CD14-positive monocyte (primary cell): ENCODE measurements at places on chromosomes 1 and 21.
A peak's percentile ranks its signal among the peaks of the same experiment; 100 is the strongest.

DNA sequence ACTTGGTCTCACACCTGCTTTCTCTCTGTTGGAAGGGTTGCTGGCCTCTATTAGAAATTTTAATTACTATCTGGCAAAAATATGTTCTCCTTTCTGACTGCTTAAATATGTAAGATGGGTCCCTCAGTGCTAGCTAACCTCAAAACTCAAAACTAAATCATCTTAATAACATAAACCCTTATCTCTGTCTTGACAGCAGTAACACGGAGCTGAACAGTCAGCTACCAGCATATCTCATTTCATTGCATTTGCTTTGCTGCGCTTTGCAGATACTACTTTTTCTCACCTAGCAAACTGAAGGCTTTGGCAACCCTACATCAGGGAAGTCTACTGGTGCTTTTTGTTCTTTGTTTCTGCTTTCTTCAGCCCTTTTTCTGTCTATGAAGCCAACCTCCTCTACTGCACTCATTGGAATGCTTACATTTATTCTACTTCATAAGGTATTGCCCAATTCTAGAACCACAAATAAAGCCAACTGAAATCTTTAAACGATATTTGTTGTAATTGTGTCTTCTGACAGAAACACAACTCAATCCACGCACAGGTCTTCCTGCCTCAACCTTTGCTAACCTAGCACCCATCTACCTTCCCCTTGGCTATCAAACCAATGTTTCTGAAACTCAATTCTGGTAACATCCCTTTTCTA lies 95.6 kb downstream of the RERE start:
- no peak for DNase-seq

DNA sequence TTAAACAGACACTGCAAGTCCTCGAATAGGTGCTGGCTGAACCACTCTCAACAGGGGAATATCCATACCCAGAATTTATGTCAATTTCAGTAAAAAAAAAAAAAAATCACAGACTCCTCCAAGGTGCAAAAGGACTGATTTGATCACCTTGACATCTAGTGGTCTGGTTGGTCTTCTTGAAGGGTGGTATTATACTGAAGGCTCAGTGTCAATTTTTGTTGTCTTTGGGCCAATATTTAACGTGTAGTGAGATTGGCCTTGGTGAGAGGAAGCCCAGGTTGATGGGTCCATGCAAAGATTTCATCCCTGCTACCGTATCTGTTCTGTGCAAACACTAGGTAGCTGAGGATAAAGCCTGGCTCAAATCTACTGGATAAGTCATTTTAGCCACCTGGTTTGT lies 4.0 kb upstream of the GBP5 start:
- no peak for DNase-seq

- DNase-seq: no peak
Observed at GRCh38 chr1:41626616-41627375, 142.3 kb upstream of the EDN2 start.

GRCh38 chr1:54998677-54999076 lies at the start of gene BSND:
TSS of gene BSND (plus strand) at chr1:54998933. CDS start at chr1:54999187, 254 bp downstream.
- no peak for DNase-seq

- DNase-seq: no peak
Observed at GRCh38 chr1:46473991-46474390, 15.6 kb upstream of the DMBX1 start.

- DNase-seq: peak; percentile 57
Observed at GRCh38 chr1:155648207-155649147, 38.5 kb downstream of the MSTO1 start.

DNA sequence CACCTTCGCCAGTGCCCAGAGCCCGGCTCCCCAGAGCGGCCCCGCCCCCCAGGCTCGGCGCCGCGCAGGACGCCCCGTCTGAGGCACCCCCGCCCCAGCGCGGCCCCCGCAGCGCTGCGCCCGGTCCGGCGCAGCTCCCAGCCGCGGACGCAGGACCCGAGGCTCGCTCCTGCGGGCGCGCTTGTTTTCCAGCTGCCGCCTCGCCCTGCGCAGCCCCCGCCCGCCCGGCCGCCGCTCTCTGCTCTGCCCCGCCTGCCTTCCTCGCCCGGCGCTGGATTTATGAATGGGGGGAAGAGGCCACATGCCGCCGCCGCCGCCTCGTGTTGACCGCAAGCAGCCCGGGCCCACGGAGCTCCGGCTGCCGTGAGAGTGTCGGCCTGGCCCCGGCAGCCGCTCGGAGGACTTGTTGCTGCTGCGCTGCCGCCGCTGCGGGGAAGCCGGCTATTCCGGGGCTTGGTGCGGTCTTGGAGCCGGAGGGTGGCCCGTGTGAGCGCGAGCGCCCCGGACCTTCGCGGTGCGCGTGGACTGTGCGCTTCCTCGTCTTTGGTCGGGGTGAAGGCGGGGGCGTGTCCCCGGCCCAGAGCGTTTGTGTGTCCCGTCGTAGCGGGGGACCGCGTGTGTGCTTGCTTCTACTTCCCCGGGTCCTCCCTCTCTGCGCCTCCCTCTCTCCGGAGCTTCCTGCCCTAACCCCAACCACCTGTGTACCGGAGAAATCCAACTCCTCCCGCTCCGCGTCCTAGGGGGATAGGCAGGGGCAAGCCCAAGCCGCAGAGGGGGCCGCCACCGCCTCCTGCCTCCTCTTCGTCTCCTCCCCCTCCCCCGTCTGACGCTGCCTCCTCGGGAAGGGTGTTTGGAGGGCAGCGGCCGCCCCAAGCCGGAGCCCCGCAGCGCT lies 736 bp downstream of the KCNC4 start:
- peak; percentile 65 for DNase-seq

- no peak for DNase-seq
Observed at GRCh38 chr1:84373436-84374141, 24.7 kb upstream of the DNASE2B start.

- DNase-seq: no peak
Observed at GRCh38 chr1:220966881-220967611, 87.8 kb downstream of the HLX start.

- DNase-seq: no peak
Observed at GRCh38 chr1:227880342-227880924, 65.0 kb downstream of the PRSS38 start.

- DNase-seq: no peak
Observed at GRCh38 chr1:19229828-19230325, 19.8 kb upstream of the UBR4 start.

GRCh38 chr1:53503433-53504217 lies 44.4 kb downstream of the DMRTB1 start:
- no peak for DNase-seq

DNA sequence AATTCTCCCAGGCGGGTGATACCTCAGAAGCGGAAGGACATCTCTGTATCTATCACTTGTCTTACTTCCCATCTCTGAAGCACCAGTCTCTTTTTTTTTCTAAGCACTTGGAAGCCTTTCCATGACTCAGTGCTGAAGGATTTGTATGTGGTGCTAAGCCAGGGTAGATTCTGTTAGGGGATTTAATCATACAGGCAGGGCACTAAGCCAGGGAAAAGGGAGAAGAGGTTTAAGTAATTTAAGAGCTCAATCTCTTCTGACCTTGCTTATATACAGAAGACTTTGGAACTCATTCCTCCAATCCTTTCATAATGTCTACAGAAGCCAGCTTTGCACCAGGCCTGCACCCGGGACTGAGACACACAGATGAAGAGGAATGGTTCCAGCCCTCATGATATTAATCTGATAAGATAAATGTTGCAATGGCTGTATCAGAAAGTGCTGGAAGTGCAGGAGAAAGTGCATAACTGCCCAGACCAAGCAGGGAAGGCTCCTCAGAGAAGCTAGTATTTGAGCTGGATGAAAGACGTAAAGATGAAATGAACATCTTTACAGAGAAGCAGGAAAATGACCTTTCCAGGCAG lies 11.0 kb downstream of the FAM163A start:
- no peak for DNase-seq

GRCh38 chr21:46363698-46364097 lies 39.7 kb downstream of the PCNT start:
- no peak for DNase-seq

DNA sequence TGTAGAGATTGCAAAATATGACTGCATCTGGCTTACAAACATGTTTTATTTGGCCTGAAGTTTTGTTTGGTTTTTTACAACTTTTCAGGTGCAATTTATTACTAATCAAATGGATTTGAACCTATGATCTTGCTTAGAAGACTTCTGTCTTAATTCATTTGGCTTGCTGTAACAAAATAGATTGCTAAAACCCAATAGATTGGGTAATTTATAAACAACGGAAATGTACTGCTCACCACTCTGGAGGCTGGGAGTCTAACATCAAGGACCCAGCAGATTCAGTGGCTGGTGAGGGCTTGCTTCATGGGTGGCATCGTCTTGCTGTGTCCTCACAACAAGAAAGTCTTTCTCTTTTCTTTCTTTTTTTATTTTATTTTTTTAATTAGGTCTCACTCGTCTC lies 72.9 kb downstream of the LBR start:
- DNase-seq: no peak

GRCh38 chr1:62391369-62391971 lies 45.4 kb upstream of the USP1 start:
- peak; percentile 28 for DNase-seq

- no peak for DNase-seq
Observed at GRCh38 chr1:83693427-83694126, 305.4 kb downstream of the TTLL7 start.

DNA sequence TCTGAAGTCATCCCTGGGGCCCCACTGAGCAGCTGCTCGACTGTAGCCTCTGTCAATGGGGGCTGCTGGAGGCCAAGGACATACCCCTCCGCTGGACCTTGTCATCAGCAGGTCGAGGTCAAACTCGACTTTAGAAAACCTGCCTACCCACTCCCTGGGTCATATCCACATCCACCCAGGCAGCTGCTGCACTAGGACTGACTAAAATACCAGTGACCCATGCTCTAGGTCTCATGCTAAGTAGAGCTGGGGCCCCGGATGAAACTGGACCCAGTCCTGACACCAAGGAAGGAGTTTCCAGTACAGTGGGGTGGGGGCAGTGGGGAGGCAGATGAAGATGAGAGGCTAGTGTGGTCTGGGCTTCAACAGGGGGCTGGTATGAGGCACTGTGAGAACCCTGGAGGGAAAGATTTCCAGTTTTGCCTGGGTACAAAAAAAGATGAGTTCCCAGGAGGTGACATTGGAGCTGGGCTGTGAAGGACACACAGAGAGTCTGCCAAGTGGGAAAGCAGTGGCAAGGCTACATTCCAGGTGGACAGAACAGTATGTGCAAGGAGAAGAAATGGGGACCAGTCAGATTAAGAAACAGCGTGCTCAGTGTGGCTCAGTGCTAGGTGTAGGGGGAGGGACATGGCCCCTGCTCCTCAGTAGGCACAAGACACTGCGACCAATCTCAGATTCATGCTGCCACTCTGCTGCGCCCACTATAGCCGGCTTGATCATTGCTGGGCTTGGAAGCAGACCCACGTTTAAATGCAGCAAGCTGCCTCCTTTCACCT lies 12.4 kb downstream of the SLC2A1 start:
- no peak for DNase-seq

DNA sequence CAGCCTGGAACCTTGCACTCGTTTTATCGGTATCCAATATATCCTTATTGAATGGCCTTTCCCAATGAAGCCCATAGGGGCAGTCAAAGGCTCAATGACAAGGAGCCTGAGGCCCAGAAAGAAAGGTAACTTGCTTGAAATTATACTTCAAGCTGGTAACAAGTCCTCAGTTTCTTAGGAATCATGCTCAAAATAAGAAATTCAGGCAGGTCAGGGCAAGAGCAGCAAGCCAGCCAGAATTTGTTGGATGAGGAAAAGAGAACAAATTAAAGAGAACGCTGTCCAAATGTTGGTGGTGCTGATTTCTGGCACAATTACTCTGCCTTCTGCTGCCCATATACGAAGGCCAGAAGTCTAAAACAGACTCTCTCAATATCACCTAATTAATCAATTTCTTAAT lies 77.6 kb downstream of the DDX20 start:
- no peak for DNase-seq

DNA sequence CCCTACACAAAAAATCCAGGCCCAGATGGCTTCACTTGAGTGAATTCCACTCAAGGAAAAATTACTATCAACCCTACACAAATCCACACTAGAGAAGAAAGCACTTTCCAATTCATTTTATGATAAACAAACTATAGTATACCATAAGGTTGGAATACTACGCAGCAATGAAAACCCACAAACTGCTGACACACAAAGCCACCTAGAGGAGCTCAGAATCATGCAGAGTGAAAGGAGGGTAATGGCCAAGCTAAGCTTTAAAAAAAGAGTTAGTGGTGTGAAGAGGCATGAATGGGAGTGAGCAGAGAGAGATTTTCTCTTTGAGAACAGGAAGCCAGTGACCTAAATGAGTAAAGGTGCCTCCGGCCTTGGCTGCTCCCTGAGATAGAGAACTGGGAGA lies 93.7 kb downstream of the DHRS3 start:
- no peak for DNase-seq

DNA sequence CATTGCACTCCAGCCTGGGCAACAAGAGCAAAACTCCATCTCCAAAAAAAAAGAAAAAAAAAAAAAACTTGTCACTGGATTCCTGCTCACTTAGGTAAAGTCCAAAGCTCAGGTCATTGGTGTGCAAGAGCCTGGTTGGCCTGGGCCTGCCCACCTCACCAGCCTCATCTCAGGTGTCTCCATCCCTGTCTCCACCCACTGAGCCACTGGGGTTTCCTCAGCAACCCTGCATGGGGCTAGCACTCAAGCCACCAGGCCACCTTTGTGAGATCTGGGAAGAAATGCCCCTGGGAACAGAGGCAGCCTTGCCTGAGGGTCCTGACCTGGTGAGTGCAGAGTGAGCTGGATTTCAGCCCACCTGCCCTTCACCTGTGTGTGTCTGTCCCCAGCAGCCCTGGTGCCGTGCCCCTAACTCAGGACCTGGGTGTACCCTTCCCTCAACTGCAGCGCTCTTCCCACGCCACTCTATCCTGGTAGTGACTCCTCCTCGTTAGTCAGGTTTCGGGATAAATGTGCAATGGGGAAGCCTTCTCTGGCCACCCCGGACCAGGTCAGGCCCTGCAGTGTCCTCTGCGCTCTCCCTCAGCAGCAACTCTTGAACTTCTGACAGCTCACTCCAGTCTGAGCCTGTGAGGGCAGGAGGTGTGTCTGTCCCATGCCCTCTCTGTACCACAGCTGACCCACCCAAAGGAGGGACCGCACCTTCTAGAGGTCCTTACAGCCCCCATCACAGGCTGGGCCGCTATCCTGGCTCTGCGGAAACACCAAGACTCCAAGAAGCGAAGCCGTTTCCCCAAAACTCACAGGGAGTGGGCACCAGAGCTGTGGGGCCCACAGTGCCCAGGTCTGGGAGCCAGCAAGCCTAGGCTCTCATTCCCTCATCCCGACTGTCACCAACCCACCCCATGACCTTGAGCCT lies 3.3 kb downstream of the PDZK1IP1 start:
- DNase-seq: no peak

- no peak for DNase-seq
Observed at GRCh38 chr1:204224655-204225054, 10.9 kb upstream of the GOLT1A start.

- peak; percentile 3 for DNase-seq
Observed at GRCh38 chr1:119712342-119713038, 756 bp downstream of the PHGDH start.
